Hair follicle dermal papilla cell (primary cell): ENCODE measurements at places on chromosomes 5 and 9. TPM values are rescaled to one million over a fixed set of nuclear protein-coding genes. Genes with fewer than 3 reads are reported as not detected.

ARID3C gene
- total RNA-seq, result 0.12 and 0.32 TPM in 2 replicates

PCDHB8 gene
- 1.2 and 1.5 TPM in 2 replicates for total RNA-seq

NRG2 gene
- total RNA-seq, result 2.8 and 4.5 TPM in 2 replicates

FOXI1 gene
- total RNA-seq, result not detected in 2 replicates

KIF24 gene
- 0.97 TPM in 2 replicates for total RNA-seq

COL23A1 gene
- 14.7 and 26.0 TPM in 2 replicates for total RNA-seq

NR2F1-AS1 gene
- 26.2 and 28.6 TPM in 2 replicates for total RNA-seq

LRRC19 gene
- total RNA-seq, result not detected in 2 replicates

GPX3 gene
- 9.4 and 31.2 TPM in 2 replicates for total RNA-seq

TSSK1B gene
- total RNA-seq, result 0.36 and 0.49 TPM in 2 replicates

SLIT3 gene
- 111 and 112 TPM in 2 replicates for total RNA-seq

SLC34A3 gene
- total RNA-seq, result under 0.01 TPM in 1 of 2 replicates, not detected in the other

ERCC8 gene
- 21.5 and 30.5 TPM in 2 replicates for total RNA-seq

OSMR gene
- 72.5 and 103 TPM in 2 replicates for total RNA-seq

PPP2R2B gene
- total RNA-seq, result under 0.01 TPM in 1 of 2 replicates, not detected in the other

SLC6A7 gene
- total RNA-seq, result 0.16 TPM in 1 of 2 replicates, not detected in the other

PCDHGC3 gene
- total RNA-seq, result 126 and 129 TPM in 2 replicates

TAF1L gene
- not detected in 2 replicates for total RNA-seq

PRDM9 gene
- not detected in 2 replicates for total RNA-seq

SLC36A2 gene
- total RNA-seq, result not detected in 2 replicates

HAPLN1 gene
- 67.4 and 179 TPM in 2 replicates for total RNA-seq
